ENCODE measurements at places on chromosomes 5 and 9. TPM values are rescaled to one million over a fixed set of nuclear protein-coding genes. Genes with fewer than 3 reads are reported as not detected.

Gene WDR31
- total RNA-seq: 1.5 TPM

Gene RIMOC1
- total RNA-seq: 34.6 TPM

Gene INSYN2B
- 0.97 TPM for total RNA-seq

Gene QRFP
- not detected for total RNA-seq

Gene SREK1IP1
- 9.1 TPM for total RNA-seq

Gene AQP7
- not detected for total RNA-seq

Gene KLF4
- 100 TPM for total RNA-seq

DNA sequence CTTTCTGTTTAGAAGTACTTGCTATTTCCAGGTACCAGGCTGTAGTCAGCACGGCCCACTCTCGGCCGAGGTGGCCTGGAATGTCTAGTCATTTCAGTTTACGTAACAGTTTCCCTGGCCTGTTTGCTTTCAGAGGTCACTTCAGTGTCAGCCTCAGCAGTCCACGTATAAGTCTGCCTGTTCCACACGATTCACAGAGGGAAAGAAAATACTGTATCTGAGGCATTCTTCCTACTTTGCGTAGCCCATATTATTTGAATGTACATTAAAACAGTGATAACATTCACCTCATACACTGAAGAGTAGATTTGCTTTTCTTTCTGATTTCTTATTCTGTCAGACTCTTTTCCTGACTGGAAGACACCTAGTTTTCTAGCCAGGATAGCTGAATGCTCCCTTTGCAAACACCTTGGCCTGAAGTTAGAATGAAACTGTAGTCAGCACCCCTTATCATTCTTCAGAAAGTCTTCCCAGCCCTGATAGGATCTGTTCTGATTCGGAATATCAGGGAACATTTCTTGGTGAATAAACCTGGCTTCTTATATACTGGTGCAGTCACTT lies 140.9 kb downstream of the AOPEP start:
- DNase-seq: peak; percentile 86

DNA sequence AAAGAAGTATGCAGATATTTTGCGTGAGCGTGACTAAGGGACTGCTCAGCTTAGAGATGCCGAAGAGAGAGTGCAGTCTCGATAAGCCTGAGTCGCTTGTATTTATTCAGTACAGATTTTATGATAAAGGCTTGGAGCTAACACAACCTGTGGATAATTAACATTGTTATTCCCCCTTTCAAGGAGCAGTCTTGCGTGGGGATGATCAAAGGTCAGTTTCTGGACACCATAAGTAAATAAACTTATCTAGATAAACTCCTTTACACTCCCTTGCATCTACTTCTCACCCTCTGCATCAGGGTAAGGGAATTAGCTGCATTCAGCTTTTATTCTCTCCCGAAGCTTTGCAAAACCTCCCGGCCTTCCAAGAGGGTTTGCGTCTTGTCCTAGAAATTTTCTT lies 357.8 kb upstream of the ST8SIA4 start:
- no peak for DNase-seq

GRCh38 chr5:73826301-73827105 lies 200.5 kb downstream of the ARHGEF28 start:
- DNase-seq: no peak

GRCh38 chr5:122501089-122501435 lies 189.0 kb downstream of the SNCAIP start:
- no peak for DNase-seq

- no peak for DNase-seq
Measured at GRCh38 chr5:9249231-9249630, 296.6 kb downstream of the SEMA5A start.
